Stomach (tissue), 19 donors: ENCODE measurements at places on chromosomes 5 and 9. TPM values are rescaled to one million over a fixed set of nuclear protein-coding genes. Genes with fewer than 3 reads are reported as not detected.

DNA sequence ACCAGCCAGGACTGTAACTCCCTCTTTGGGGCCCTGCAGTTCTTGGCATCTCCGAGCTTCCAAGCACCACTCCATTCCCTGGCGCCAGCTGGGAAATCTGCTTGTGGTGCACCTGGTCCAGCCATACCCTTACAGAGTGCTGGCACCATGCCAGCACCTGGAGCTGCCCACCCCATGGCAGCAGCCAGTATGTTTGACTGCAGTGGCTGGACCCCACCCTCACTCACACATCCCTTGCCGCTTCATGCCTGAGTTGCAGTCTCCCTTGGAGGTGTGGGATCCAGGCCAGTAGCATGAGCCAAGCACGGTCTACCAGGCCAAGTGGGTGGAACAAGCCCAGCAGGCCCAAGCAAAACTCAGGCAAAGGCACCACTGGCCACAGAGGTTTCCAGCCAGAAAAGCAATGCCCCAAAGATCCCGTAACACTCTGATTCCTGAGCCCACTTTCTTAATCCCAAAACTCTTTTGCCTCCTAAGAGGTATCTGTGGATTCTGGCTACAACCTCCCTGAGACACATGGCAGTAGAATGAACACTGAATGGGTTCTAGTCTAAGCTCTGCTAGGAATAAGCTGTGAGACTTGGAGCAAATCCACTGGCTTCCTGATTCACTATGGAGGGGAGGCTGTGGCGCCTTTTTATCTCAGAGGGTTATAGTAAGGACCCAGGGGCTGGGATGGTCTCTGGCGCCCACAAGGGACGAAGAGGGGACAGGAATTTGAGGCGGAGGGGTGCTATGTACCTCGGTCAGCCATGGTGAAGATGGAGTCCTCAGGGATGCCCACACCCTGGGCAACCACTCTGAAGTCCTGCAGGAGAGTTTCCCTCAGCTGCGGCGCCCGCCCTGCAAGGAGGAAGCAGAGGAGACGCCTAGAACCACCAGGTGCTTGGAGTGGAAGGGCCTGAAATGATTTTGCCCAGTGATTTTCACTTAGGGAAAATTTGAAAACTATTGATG, 5.6 kb downstream of the AMBP start:
- no peaks in the 10 kb centered on the region for H3K27me3 ChIP-seq
- H3K27ac ChIP-seq: peak overlapping the region; percentile 82
- DNase-seq: peak; percentile 32

DNA sequence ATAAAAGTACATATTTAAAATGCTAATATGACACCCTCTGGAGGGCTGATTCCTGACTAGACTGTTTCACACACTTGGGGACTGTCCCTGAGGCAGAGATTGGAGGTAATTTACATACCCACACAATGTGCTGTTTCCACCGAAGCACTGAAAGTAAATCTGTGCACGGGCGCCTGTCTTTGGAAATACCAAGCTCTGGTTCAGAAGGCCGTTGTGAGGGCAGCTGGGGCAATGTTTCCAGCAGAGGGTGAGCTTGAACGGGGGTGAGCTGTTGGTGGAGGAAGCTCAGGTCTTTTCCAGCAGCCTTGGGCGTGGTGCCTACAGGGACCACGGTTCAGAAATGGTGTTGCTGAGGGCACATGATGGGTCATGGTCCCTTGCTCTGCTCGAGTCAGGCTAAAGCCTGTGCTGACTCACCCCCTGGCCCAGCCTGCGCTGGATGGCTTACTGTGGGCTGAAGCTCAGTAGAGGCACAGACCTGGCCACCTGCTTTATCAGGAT, 25.8 kb upstream of the HMCN2 start:
- peaks cover 37% of the 10 kb centered on the region for H3K4me1 ChIP-seq
- H3K36me3 ChIP-seq: no peaks in the 10 kb centered on the region
- no peaks in the 10 kb centered on the region for H3K27me3 ChIP-seq
- no peak overlapping the region for H3K27ac ChIP-seq
- no peak for DNase-seq
- no peak overlapping the region for H3K4me3 ChIP-seq

DNA sequence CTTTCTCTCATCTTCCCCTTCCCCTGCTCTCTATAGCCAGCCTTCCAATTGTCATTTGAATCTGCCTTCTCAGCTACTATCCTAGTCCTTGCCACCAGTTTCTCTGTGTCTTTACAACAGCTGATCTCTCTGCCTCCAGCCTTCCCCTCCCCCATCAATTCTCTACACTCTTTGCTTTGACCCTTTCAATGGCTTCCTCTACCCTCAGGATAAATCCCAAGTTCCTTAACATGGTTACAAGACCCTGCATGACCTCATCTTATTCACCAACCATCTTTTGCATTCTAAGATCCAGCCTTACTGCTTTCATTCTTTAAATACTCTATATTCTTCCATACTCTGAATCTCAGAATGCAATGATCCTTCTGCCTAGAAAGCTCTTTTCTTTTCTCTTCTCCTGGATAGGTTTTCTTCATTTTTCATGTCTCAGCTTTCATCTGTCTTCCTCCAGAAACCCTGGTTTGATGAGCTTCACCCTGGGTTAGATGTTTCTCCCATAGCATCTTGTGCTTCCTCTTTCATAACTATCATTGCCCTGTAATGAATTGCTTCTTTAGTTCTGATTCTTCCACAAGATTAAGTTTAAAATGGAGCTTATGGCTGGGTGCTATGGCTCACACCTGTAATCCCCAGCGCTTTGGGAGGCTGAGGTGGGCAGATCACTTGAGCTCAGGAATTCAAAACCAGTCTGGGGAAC, 58.6 kb upstream of the ZSWIM6 start:
- H3K36me3 ChIP-seq: no peaks in the 10 kb centered on the region
- H3K4me1 ChIP-seq: peaks cover 3% of the 10 kb centered on the region
- H3K27ac ChIP-seq: no peak overlapping the region
- no peak for DNase-seq

DNA sequence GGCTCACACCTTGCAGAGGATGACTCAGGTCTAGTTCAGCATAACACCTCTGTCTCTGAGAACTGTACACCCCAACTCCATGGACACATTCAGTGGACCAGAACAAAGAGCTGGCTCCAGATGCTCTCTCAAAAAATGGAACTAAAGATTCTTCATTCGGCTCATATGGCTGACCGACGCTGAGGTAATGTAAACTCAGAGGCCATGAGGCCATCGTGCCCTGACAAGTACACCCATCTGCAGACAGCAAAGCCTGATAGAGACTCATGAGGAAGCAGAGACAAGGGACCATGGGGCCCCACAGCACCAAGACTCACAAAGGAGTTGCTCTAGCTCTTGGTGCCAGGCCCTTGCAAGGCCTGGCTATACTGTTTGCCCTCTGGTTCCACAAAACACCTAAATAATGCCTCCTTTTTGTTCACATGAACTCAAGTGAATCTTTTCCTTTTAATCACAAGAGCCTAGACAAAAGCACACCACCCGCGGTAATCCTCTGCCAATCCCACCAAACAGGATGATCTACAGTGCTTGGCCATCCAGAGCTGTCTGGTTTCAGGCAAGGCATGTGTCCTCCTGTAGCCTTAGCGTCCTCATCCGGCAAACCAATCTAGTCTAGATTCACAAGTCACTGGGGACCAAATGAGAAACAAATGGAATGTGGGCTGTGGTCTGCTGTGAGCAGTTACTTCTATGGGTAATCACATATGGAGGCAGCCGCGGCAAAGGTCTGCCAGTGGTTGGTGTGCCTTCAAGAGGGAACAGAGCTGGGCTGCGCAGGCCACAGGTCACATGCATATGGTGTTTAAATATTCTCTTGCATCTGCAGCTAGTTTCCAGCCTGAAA, 22.7 kb downstream of the MED27 start:
- no peaks in the 10 kb centered on the region for H3K4me1 ChIP-seq
- no peak overlapping the region for H3K4me3 ChIP-seq
- H3K36me3 ChIP-seq: peaks cover 17% of the 10 kb centered on the region
- no peak for DNase-seq
- H3K27me3 ChIP-seq: no peaks in the 10 kb centered on the region

The SURF1 gene
- total RNA-seq: 43.7 TPM
